ENCODE measurements at places on chromosomes 3 and 15. TPM values are rescaled to one million over a fixed set of nuclear protein-coding genes. Genes with fewer than 3 reads are reported as not detected.

Gene PRKCD
- total RNA-seq, result 5.9 TPM

Gene XRN1
- 107 TPM for total RNA-seq

Gene REC114
- total RNA-seq, result not detected

Gene GOLGA8G
- not detected for total RNA-seq

Gene GPR62
- 0.27 TPM for total RNA-seq

Gene ACKR2
- 1.1 TPM for total RNA-seq

Gene CCDC54
- total RNA-seq, result not detected

Gene UBAP1L
- total RNA-seq, result 22.0 TPM

Gene USP50
- total RNA-seq, result not detected

Gene SOX14
- total RNA-seq, result not detected

Gene PATL2
- 0.49 TPM for total RNA-seq

Gene GOLGA6L10
- 5.0 TPM for total RNA-seq

Gene ASB14
- 0.33 TPM for total RNA-seq

Gene SPTSSB
- 4.1 TPM for total RNA-seq

Gene SYNPR
- total RNA-seq, result 21.0 TPM

Gene GTF2E1
- total RNA-seq, result 20.3 TPM

Gene CELF6
- 23.9 TPM for total RNA-seq

Gene ZNF860
- total RNA-seq, result 4.7 TPM

Gene MAP2K5
- total RNA-seq, result 15.2 TPM

Gene CLDN1
- total RNA-seq, result 9.4 TPM

Gene TMC3
- total RNA-seq, result 0.22 TPM

Gene FBXO40
- total RNA-seq, result 0.22 TPM

Gene HGD
- total RNA-seq, result 0.82 TPM

Gene B2M
- 1,160 TPM for total RNA-seq

Gene TRIM42
- total RNA-seq, result not detected

Gene NMNAT3
- 21.2 TPM for total RNA-seq

Gene RGMA
- 13.7 TPM for total RNA-seq

Gene MYO5A
- total RNA-seq, result 61.8 TPM

Gene DGKG
- 4.0 TPM for total RNA-seq

Gene TEX9
- total RNA-seq, result 43.3 TPM

Gene CEMIP
- total RNA-seq, result 4.0 TPM

Gene PRICKLE2
- 126 TPM for total RNA-seq

Gene ANKRD63
- not detected for total RNA-seq

Gene CNTN4
- total RNA-seq, result 98.5 TPM

Gene WDR76
- 14.3 TPM for total RNA-seq

Gene TBC1D23
- total RNA-seq, result 92.7 TPM

Gene XIRP1
- 4.5 TPM for total RNA-seq

Gene ROPN1B
- 0.66 TPM for total RNA-seq

Gene GP9
- 1.2 TPM for total RNA-seq

Gene LDHAL6B
- not detected for total RNA-seq
